Right lung (tissue), 10 donors: ENCODE measurements at places on chromosomes 5 and 9.

- no peak for DNase-seq
Measured at GRCh38 chr5:41762426-41762825, 107.8 kb downstream of the OXCT1 start.

DNA sequence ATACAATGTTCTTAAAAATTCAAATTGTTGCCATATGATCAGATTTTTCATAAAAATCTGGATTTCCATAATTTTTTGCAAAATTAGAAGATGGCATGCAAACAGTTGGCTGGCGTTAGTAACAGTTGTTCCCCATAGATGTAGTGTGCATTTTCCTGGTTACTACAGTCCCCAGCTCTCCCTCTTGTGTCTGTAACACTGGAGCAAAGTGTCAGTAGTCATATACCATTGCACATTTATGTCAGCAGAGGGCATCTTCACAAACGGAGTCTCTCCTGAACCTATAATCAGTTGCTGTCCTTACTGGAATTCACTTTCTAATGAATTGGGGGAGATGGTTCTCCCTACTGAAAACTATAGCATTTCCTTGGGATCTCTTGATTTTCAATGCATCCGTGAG is 44.7 kb upstream of the DMAC1 start:
- no peak for DNase-seq

DNA sequence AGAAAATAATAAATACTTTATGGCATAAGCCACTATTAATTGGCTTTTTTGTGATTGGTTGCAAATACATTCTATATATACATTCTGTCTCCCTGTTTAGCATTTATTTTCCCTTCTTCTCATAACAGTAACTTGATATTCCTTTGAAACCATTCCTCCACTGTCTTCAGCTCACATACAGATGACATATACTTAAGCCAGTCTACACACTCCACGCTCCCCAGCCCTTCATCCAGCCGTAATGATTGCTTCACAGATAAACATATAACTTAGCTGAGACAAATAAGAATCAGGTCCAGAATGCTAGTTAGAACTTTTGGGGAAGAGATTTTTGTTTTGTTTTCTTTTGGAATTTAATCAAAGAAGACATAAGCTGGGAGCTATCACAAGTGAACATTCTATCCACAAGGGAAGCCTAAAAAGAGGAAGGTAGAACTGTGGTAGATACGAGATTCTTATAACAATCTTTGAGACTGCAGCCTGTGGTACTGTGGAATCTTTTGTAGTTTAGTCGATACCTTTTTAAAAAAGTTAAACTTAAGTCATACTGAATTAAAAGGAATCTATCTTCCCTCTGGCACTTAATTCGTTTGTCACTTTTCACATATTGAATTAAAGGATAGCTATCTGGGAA is 365.1 kb upstream of the PRR16 start:
- no peak for DNase-seq

- DNase-seq: no peak
Measured at GRCh38 chr9:81560851-81561732, 128.3 kb downstream of the TLE1 start.

GRCh38 chr9:126295936-126296600 is 30.6 kb upstream of the MVB12B start:
- no peak for DNase-seq

GRCh38 chr5:82822634-82822927 is 254.6 kb downstream of the TMEM167A start:
- DNase-seq: no peak

- no peak for DNase-seq
Measured at GRCh38 chr9:32698706-32699277, 63.3 kb upstream of the TAF1L start.
